Activated CD4-positive, alpha-beta memory T cell treated with anti-CD3 and anti-CD28 coated beads, Interleukin-2, amount 10 ng/mL, durations not matched to agents 7 days and 5 days (primary cell): ENCODE measurements at places on chromosomes 7 and 10. TPM values are rescaled to one million over a fixed set of nuclear protein-coding genes. Genes with fewer than 3 reads are reported as not detected.

DNA sequence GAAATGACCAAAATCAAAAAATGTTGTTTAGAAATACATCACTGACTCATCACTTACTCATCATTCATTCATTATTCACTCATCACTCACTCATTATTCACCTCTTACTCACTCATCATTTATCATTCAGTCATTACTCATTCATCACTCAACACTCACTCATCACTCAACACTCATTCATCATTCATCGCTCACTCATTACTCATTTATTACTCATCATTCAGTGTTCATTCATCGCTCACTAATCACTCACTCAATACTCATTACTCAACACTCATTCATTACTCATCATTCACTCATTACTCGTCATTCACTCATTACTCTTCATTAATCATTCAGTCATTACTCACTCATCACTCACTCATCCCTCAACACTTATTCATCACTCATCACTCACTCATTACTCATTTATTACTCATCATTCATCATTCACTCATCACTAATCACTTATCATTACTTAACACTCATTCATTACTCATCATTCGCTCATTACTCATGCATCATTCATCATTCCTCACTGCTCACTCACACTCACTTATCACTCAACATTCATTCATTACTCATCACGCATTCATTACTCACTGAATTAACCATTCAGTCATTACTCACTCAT, 238.5 kb downstream of the ADARB2 start:
- H3K27ac ChIP-seq, result no peak overlapping the region
- DNase-seq, result no peak
- H3K4me1 ChIP-seq, result no peaks in the 10 kb centered on the region
- no peaks in the 10 kb centered on the region for H3K27me3 ChIP-seq

ANXA8 gene
- 1.2 TPM for total RNA-seq

NDUFB8 gene
- total RNA-seq, result 315 TPM

DNA sequence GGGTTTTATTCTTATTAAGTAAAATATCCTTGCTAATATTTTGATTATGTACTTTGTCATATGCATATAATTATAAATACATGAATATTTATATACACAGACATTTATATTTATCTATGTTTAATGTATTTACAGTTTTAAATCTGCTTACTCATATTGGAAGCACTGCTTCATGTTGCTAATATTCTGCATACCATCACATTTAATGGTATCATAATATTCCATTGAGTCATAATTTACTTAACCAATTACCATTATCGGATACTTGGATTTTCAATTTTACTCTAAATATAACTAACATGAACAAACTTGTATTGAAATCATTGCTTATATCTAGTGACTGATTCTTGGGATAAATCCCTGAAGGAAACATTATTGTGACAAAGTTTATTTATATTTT, 155.2 kb downstream of the MBL2 start:
- H3K27me3 ChIP-seq, result no peaks in the 10 kb centered on the region
- no peaks in the 10 kb centered on the region for H3K36me3 ChIP-seq
- no peak overlapping the region for H3K4me3 ChIP-seq
- no peak for DNase-seq

CC2D2B gene
- 0.40 TPM for total RNA-seq

SPDYE2B gene
- 0.15 TPM for total RNA-seq
